Fibroblast of skin of left quadriceps (primary cell): ENCODE measurements at places on chromosomes 6 and 20.

DNA sequence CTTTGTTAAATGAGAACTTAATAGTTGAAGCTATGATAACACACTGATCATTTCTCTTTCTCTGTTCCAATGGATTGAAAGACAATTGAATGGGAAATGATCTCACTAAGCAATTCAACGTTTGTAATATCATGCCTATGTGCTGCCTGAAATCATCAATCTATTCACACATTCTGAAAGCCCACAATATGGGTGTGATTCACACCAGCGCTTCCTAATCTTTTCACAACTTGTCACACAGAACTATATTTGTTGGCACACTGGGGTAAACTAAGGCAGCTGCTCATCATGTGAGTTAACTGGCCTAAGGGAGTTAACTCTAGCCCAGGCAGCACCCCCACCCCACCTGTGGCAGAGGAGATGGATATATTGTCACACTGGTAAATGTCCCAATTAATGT is 37.1 kb upstream of the UTRN start:
- no peak for DNase-seq

GRCh38 chr20:33322456-33322855 is 39.4 kb downstream of the BPIFB1 start:
- DNase-seq: no peak

DNA sequence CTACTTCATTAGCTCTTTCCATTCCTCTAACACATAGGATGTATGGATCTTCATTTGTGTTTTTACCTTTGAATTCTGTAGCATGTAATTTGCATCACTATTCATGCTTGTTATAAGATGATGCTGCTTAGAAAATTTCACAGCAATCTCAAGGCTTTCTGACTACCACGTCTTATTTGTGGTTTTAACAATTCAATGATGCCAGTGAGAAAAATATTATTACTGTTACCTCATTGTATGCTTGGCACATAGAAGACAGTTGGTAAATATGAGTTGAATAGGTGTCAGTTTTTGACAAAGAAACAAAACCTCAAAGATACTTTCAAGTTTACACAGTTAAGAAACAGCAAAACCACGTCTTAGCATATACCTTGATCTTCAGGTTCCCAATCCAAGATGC is 428.6 kb downstream of the TFAP2A start:
- no peak for DNase-seq

DNA sequence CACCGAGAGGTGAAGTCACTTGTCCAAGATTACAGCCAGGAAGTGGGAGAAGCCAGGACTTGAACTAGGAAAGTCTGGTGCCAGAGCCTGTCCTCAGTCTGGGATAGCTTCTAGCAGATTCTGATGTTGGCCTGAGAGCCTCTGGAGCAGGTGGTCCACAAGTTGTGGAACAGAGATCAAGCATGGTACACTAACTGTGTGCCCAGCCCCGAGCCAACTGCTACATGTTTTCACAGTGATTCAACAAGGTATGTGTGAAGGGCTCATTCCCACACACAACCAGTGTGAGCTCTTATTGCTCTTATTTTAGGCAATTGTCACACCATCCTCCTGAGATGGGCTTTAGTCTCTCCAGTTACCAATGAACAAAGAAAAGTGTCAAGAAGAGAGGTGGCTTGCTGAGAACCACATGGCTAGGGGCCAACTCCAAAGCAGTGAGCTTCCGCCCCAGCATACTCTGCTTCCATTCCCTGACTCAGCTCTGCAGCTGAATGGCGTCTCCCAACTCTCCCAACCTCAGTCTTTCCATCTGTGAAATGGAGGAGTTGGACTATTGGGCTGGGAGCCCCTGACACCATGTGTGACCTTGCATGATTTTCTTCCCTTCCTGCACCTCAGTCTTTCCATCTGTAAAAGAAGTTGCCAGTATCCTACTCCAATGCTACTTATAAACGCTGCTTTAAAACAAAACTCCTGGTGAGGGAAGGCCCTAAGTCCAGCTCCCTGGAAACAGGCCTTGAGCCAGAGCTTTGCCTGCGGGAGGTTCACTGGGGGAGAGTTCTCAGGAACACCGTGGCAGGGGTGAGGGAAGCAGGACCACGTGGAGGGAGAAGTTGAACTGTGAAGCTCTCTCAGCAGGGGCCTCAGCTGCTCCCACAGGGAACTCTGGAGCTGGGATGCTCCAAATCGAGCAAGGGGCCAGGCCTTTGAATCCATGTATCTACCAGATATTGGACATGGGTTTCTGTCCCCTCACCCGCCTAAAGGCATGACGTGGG is 40.9 kb downstream of the CDH22 start:
- no peak for DNase-seq

GRCh38 chr6:24197892-24198291 is 71.9 kb downstream of the NRSN1 start:
- no peak for DNase-seq

- peak; percentile 44 for DNase-seq
Measured at GRCh38 chr6:37838219-37838921, 18.8 kb downstream of the ZFAND3 start.

DNA sequence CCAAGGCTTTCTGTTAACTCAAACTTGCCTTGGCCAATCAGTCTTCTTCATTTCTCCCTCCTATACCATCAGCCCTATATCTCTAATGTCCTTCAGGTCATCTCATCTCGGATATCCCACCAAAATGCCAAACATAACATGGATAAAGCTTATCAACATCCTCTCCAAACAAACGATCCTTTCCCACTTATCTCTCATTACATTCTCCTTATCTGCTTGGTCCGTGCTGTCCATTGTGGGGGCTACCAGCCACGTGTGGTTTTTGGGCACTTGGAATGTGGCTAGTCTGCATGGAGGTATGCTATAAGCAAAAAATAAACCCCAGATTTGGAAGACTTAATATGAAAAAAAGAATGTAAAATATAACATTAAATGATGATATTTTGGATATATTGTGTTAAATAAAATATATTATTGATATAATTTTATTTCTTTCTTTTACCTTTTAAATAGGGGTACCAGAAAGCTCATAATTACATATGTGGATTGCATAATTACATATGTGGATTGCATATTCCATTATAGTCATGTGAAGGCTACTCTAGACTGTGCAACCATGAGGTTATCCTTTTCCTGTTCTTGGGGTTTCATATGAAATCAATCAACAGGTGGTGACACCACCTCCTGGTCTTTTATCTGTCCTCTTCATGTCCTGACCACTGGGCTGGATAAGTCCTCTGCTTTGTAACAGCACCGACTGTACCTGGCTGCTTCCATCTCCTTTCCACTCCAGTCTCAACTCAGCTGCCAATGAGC is 123.0 kb downstream of the CD83 start:
- no peak for DNase-seq

GRCh38 chr6:148835920-148836441 is 89.2 kb downstream of the UST start:
- peak; percentile 91 for DNase-seq

- DNase-seq: no peak
Measured at GRCh38 chr6:83153883-83154521, 39.1 kb downstream of the PGM3 start.

DNA sequence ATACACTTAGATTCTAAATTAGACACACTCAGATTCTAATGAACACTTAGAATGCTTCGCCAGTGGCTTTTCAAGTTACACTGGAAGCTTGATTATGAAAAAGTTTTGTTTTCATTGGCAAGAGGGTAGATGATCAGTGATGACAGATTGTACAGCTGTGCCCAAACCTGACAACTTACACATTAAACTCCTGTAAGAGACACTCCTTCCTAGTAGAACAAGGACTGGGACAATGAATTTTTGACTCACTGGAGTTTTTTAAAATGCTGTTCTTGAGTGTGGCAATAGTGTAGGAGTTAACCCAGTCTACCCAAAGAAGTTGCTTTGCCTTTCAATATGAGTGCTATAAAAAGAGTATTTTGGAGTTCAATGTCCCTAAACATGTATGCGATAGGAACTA is 140.8 kb downstream of the SLC16A10 start:
- DNase-seq: no peak

- no peak for DNase-seq
Measured at GRCh38 chr6:67898875-67899274, 736.2 kb upstream of the ADGRB3 start.

DNA sequence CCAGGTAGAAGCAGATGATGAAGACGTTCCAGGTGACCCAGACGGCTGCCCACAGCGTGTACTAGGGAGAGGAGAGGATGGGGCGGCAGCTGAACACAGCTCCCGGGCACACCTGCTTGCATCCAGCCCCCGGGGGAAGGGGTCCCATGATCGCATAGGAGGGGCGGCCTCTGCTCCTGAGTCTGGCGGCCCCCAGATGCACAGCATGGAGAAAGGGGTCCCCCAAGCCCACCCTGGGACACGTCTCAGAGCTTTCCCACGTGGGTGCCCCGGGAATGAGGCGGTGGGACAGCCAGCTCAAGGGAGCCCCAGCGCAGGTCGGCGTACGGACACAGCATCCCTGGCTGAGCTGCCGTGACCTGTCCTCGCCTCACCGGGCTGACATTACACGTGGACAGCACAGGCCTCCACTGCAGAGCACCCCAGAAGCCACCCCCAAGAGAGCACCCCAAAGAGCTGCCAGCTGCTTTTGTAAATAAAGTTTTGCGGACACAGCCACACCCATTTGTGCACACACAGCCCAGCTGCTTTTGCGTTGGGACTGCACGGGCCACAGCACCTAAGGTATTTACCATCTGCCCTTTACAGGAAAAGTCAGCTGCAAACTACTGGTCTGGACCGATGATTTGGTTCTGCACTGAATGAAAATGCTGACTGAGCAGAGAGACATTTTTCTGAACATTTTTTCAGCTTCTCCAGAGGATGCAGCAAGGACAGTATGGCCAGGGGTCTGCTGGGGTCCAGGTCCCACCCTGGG is 5.2 kb downstream of the NKAIN4 start:
- DNase-seq: no peak
